Activated CD4-positive, alpha-beta T cell treated with anti-CD3 and anti-CD28 coated beads, Interleukin-2, amount 50 U/mL, for 48 hours (primary cell): ENCODE measurements at places on chromosomes 16 and 17.

GRCh38 chr16:16106466-16106865 lies 116.8 kb downstream of the ABCC6 start:
- no peak for DNase-seq

GRCh38 chr17:41322094-41322902 lies 6.8 kb upstream of the KRTAP17-1 start:
- DNase-seq, result no peak

DNA sequence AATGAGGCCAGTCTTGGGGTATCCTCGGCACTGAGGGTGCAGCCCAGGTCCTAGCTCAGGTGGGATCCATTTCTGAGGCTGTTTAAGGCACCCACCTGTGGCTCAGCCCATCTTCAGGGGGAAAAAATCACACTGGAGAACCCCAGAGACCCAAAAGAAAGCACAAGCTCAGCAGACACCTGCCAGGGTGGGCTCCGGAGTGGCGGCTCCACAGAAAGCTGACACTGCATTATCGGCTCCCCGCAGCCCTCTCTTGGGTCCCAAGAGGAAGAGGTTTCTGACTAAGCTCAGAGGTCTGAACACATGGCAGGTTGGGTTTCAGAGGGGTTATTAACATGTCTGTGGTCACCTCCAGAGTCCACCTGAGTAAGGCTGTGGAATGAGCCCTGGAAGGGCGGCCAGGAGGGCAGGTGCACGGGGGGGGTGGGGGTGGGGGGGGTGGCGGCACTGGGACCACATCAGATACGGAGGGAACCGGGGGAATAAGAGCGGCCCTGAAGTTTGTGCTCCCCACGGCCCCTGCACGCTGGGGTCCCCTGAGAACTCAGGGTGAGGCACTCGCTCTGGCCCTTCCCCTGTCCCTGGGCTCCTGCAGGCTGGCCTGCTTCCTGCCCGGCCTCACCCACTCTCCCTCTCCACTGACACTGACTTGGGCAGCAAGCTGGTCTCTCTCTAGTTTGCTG lies 79.5 kb downstream of the TIMM22 start:
- no peak for DNase-seq

GRCh38 chr16:66693149-66693548 lies 3.4 kb downstream of the CMTM4 start:
- no peak for DNase-seq

DNA sequence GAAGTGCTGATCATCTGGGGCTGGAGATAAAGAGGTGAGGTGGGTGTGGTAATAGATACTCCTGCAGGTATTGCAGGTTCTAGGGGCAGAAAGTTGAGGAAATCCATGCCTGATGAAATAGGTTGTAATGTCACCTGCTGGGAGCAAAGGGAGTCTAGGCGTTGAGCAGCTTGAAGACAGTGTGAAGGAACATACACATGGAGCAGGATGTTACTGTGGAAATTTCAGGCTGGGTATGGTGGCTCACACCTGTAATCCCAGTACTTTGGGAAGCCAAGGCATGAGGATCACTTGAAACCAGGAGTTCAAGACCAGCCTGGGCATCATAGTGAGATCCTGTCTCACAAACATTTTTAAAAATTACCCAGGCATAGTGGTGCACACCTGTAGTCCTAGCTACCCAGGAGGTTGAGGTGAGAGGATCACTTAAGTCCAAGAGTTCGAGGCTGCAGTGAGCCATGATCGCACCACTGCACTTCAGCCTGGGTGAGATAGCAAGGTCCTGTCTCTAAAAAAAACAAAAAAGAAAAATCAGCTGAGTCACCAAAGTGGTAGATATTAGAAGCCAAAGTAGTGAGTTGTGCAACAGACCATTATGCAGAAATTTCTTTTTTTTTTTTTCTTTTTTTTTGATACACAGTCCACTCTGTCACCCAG lies 9.1 kb upstream of the CRYBA1 start:
- DNase-seq, result no peak

DNA sequence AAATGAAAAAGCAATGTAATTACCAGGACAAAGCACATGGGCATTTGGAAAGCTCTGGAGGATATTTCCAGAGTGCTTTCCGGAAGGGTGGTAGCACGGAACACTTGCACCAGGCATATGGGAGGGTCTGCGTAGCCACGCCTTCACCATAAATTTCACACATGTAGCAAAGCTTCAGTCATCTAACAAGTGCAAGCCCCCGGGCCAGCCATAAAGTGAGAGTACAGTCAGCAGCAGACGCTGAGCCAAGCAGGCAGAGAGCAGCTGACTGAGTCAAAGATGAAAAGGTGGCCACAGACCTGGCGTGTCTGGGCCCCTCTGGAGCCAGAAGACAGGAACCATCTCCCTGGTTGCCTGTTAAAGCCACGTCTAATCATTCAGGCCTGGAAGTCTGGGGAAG lies 130.6 kb downstream of the SEC14L1 start:
- no peak for DNase-seq

DNA sequence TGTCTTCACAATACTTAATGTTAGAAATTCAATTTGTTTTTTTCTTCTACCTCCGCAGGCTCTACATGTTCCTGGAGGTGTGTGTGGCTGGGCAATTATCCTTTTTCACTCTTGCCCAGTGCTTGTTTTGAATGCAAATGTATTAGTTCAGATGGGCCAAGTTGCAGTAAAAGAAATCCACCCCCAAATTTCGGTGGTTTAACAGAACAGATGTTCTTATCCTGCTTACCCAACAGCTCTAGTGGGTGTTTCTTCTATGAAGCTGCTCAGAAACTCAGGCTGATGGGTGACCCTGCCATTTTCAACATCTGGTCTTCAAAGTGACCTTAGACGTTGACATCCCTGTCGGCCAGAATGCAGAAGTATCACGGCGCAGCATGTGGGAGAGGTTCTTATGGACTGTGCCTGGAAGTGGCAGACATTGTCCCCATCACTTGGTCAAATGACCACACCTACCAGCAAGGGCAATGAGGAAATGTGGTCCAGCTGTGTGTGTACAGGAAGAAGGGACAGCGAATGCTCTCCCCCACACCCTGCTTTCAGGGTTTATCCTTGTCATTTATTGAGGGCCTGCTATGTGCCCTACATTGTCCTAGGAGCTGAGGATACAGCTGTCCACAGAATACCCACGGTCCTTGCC lies 157.3 kb downstream of the CDH13 start:
- no peak for DNase-seq

- DNase-seq, result no peak
Observed at GRCh38 chr16:31535737-31536136, 8.0 kb downstream of the AHSP start.

GRCh38 chr17:80233202-80233601 lies 13.0 kb downstream of the SLC26A11 start:
- DNase-seq, result no peak
